ENCODE measurements at places on chromosomes 6 and 20.

- no peak for DNase-seq
These were observed 101.7 kb upstream of the SPACA1 start for GRCh38 chr6:87945966-87946365.

- DNase-seq, result no peak
These were observed 27.1 kb downstream of the C20orf173 start for GRCh38 chr20:35502352-35502751.

DNA sequence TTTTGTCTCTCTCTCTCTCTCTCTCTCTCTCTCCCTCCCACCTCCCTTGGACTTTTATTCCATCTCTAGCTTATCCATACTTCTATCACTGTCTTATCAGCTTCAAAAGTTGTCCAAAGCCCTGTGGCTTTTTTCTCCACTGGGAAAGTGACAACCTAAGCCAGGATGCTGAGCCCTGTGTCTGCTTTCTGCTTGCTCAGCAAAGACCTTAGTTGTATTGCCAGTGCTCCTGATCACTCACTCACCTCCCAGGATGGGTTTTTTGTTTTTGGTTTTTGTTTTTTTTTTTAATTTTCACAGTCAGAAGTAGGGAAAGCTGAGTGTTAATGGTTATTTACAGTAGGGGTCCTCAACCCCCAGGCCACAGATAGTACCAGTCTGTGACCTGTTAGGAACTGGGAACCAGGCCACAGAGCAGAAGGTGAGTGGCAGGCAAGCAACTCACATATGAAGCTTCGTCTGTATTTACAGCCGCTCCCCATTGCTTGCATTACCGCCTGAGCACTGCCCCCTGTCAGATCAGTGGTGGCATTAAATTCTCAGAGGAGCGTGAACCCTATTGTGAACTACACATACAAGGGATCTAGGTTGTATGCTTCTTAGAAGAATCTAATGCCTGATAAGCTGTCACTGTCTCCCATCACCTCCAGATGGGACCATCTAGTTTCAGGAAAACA, 125.0 kb upstream of the ID4 start:
- no peak for DNase-seq

- no peak for DNase-seq
These were observed 512.8 kb upstream of the JARID2 start for GRCh38 chr6:14732844-14733757.

DNA sequence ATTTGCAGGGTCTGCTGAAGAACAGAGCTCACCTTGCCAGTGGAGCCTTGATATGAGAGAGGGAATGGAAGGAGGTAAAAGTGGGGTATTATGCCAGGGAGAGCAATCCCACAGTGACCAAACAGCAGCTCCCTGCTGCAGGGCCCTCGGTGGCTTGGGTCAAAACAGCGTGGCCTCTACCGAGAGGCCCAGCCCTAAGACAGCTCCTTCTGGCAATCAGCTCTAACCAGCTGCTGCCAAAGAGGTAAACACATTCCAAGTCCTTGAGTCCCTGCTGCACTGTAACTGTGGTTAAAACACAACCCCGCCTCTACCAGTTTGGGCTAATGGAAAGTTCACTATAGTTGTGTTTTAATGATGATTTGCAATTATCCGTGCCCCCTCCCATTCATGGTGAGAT, 1.4 kb upstream of the DAAM2 start:
- no peak for DNase-seq

DNA sequence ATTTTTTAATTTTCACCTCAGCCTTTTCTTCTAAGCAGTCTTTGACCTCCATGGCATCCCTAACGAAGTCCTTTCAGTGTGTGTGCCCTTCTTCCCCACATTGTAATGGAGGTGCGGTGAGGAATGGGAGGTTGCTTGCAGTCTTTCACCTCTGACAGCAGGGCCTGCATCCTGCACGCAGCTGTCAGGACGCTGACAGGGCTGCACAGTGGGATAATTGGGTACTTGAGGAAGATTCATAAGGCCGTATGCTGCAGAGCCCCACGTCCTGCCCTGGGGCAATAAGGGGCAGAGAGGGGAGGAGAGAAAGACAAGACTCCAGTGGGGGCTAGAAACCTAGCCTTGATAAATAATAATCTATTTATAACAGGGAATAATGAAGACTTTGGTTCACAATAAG, 184.7 kb downstream of the SAMD5 start:
- no peak for DNase-seq

GRCh38 chr6:16729183-16729691, 32.0 kb downstream of the ATXN1 start:
- no peak for DNase-seq

GRCh38 chr6:148239215-148239614, 103.4 kb upstream of the SASH1 start:
- DNase-seq, result no peak

DNA sequence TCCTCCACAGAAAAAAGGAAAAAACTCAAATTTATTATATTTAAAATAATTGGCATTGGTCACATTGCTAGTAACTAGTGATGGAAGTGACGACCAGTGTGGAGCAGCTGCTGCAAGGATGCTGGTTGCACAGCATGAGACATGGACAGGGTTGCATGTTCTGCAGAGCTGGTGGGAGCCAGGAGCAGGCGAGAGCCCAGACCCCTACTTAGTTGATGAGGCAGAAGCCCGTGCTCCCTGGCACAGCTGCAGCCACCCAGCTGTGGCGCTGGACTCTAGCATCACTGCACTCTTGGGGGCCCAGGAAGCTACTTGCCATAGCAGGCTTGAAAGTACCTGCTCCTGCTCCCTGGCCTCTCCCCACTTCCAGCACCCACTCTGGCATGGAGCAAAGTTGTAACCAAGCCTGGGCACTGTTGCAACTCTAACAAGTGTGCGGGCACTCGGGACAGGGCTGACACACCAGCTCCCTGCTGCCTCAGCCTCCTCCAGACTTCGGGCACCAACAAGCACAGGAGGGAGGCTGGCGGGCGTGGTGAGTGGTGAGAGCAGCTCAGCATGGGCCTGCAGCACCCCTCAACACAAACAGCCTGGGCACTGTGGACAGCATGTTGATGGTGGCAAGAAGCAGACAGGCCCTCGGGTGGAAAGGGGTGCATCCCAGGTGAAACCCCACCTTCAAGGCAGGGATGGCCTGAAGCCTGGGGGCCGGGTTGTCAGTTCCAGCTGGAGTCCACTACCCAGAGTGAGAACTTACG, 69.6 kb downstream of the EYS start:
- DNase-seq, result no peak

GRCh38 chr20:45751721-45752120, 29.6 kb downstream of the SPINT4 start:
- no peak for DNase-seq

DNA sequence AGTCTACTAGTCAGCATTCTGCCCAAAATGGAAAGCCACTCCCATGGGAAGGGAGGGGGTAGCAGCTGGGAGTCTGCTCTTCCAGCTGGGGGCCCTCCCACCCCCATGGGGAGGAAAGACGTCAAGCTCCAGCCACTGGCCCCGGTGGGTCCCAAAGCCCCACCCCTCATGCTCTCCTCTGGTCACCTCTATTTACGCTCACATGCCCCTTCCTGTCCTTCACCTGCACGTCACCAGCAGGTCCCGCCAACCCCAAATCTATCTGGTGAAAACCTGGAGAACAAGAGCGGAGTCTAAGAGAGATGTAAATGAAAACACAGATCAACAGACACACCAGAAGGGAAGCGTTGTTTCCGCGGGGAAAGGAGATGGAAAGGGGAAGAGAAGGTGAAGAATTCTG, 30.0 kb upstream of the ZBP1 start:
- no peak for DNase-seq

- no peak for DNase-seq
These were observed 34.9 kb downstream of the GFOD1 start for GRCh38 chr6:13452346-13453117.

DNA sequence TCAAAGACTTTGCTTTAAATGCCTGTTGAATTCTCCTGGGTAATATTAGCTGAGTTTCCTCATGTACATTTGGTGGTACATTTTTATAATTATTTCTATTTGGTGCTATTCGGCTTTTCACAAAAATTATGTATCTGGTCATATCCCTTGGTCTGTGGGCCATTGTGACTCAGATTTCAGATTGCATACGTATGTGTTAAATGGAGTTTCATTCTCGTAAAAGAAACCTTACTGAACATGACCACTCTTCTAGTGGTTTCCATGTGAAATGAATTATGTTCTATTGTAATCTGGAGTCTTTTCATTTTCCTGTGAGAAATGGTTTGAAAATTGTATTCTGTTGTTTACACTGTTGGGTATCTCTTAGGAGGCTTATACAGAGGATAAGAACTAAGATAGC, 386.2 kb upstream of the FLRT3 start:
- DNase-seq, result no peak

GRCh38 chr20:53550280-53551187, 43.1 kb downstream of the ZNF217 start:
- DNase-seq, result no peak

DNA sequence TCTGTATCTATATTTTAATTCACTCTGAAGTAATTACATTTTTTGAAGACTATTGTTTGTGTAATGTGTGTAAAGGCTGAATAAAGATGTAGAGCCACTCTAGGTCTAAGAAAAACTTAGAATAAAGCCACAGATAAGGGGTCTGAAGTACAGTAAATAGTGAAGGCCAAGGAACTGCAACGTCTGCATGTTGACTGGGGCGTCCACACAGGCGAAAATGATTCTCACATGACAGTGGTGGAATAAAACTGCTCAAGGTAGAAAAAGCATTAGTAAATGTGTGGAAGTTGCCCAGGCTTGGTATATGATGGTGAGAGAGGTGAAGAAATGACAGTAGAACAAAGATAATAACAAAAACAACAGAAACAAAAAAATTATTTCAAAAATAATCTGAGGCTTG, 196.2 kb downstream of the KHDRBS2 start:
- no peak for DNase-seq

GRCh38 chr6:136410201-136411024, 120.8 kb upstream of the BCLAF1 start:
- no peak for DNase-seq

GRCh38 chr6:13560651-13561044, 13.8 kb upstream of the SIRT5 start:
- no peak for DNase-seq

DNA sequence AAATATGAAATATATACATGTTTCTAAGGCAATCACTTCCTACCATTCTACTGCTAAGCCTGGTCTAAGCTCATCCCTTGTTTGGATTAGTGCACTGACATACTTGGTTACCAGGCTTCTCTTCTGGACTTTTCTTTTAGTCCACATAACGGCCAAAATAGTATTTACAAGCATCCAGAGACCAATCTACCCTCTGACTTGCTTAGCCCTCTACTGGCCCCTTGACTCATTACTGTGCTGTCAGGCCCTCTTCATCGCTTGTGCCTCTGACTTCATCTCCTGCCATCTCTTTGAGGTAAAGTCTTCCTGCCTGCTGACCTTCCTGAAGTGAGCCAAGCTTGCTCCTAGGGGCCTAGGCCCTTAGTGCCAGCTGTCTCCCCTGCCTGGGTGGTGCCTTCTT, 35.1 kb downstream of the TULP4 start:
- DNase-seq, result no peak

DNA sequence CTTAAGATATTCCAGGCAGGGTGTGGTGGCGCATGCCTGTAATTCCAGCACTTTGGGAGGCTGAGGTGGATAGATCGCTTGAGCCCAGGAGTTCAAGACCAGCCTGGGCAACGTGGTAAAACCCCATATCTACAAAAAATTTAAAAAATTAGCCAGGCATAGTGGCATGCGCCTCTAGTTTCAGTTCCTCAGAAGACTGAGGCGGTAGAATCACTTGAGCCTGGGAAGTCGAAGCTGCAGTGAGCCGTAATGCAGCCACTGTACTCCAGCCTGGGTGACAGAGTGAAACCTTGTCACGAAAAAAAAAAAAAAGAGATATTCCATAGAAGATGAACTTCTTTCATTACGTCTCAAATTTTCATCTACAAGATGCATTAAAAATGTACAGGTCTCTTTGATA, 46.7 kb upstream of the ISM1 start:
- no peak for DNase-seq

DNA sequence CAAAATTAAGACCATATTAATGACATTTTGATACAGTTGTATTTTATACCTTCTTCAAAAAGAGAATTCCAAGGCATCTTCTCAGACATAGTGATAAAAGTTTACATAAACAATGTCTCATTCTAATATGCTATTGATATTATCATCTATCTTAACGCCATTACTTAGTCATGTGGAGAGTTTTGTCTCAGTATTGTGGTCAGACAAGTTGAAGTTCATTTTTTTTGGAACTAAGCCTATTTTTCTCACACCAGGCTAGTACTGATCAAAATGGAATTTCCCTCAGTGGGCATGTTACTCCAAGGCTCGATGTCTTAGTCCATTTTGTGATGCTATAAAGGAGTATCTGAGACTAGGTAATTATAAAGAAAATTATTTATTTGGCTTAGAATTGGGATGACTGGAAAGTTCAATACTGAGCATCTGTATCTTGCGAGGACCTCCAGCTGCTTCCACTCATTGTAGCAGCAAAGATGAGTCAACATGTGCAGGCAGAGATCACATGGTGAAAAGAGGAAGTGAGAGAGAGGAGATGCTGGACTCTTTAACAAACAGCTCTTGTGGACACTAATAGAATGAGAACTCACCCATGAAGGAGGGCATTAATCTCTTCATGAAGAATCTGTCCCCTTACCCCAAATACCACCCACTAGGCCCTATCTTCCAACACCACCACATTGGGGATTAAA, 825.5 kb upstream of the MANEA start:
- no peak for DNase-seq

- DNase-seq, result no peak
These were observed 7.0 kb downstream of the EYA2 start for GRCh38 chr20:46901638-46902037.

DNA sequence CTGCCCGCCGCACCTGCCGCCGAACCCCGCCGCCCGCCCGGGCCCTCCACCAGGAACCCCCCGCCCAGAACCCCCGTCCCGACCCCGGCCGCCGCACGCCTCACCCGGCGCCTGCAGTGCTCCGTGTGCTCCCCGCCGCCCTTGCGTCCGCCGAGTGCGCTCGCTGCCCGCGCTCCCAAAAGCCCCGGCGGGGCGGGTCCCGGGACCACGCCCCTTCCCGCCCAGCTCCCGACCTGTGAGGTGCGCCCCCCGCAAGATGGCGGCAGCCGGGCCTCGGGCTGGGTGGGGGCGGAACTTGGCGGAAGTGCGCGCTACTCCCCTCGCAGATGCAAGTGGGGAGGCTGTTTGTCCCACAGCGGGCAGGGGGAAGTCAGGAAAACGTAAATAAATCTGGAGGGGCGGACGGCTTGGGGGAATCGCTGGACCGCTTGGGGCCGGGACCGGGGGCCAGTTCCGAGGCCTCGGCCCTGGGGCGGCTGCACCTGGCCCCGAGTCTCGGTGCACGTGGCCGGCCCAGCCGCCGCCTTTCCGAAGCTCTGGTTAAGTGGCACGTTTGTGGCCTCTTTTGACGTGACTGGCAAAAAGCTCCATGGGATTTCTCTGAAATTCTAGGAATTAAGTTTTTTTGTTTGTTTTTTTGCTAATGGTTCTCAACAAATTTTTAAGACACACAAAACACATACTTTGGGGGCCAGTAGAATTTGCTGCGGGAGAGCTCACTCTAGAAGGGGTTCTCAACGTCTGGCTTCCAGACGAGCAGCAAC, at the start of gene EZR:
TSS of gene EZR (minus strand) at position 156 of the 764 bp plus-strand sequence. CDS start 1,275 bp downstream, outside the sequence.
- DNase-seq, result peak; percentile 79

- DNase-seq, result no peak
These were observed 18.5 kb upstream of the PACSIN1 start for GRCh38 chr6:34447386-34447785.

Measured in activated CD4-positive, alpha-beta T cell treated with anti-CD3 and anti-CD28 coated beads for 24 hours (primary cell).